ENCODE measurements at places on chromosomes 1 and 21.

DNA sequence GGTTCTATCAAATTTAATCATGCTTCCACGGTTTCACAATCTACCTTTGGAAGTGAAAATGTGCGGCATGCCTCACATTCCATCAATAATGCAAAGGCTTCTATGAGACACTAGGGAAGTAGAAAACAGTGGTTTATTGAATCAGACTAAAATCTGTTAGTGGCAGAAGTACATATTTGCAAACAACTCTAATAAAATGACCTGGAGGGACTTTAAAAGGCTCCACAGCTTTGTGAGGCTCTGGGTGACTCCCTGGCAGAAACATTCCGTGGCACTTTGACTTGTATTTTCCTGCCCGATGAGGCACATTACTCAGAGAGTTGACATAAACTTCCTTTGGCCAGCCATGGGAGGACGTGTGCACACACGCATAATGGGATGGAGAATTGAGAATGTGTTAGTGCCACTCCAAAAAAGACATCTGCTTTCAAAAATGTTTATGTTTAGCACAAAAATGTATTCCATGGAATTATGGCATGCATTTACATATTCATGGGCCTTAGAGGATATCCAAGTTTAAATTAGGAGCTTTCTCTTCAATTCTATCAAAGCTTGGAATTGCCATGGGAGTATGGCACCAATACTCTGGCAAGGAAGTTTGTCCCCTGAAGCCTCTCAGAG lies 60.0 kb upstream of the SSX2IP start:
- no peak for DNase-seq

- no peak for DNase-seq
These were observed 6.9 kb upstream of the GALE start for GRCh38 chr1:23807453-23807852.

DNA sequence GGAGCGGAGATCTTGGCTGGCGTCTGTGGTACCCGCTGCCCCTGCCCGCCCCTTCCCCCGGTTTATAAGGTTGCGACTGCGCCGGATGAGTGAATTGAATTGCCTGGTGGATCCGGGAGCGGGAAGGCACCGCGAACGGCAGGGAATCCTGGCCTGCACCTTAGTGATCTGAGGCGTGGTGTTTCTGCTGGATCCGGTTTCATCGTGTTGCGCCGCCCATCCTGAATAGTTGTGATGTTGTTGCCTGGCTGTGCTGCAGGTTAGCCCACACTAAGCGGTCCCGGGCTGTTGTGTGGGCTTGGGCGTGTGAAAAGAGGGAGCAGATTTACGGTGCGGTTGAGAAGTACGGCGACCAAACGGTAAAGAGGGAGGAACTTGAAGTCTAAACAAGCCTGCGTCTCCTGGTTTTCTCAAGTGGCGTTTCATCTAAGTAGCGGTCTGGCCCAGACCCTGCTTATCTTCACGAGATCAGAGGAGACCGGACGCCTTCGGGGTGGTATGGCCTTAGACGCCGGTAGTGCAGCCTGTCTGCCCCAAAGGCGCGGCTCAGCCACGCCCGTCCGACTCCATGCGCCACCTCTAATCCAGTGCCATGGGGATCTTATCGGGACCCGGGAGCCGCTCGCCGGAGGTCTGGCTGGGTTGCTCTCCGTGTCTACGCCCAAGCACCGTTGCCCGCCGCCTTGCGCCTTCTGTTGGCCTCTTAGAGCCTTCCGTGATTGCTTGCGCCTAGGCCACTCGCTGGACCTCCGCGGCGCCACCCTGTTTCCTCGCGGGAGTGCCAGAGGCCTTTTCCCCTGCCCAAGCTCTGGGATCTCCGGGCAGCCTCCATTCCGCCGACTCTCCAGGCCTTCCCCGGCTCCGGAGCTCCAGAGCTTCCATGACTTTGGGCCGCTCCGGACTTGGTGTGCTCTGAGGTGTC lies 87.5 kb upstream of the RHOU start:
- peak; percentile 51 for DNase-seq

- DNase-seq, result no peak
These were observed 3.1 kb downstream of the BCAN start for GRCh38 chr1:156645056-156645455.

GRCh38 chr1:203153051-203153988 lies 22.3 kb downstream of the MYBPH start:
- no peak for DNase-seq

- no peak for DNase-seq
These were observed 22.8 kb downstream of the ATP5PO start for GRCh38 chr21:33892853-33893252.

DNA sequence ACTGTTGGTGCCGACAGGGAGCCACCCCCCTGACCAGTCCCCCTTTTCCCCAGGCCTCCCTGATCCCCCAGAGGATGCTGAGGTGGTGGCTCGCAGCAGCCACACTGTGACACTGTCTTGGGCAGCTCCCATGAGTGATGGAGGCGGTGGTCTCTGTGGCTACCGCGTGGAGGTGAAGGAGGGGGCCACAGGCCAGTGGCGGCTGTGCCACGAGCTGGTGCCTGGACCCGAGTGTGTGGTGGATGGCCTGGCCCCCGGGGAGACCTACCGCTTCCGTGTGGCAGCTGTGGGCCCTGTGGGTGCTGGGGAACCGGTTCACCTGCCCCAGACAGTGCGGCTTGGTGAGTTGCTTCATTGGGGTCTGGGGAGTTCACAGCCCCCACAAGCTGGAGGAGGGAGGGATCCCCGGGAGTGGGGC lies 89.2 kb downstream of the TRIM11 start:
- no peak for DNase-seq

DNA sequence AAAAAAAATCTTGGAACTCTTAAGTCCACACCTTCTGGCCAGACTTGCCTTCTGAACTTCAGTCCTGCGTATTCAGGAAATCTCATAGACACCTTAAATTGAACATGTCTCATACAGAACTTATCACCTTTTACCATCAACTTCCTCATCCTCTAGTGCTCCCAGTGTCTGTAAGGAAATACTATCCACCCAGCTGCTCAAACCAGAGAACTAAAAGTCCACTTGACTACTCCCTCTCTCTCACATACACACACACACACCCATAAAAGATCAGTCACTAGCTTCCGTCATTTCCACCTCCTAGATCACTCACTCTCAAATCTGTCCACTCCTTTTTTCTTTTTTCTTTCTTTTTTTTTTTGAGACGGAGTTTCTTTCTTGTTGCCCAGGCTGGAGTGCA lies 10.9 kb upstream of the CAP1 start:
- no peak for DNase-seq

DNA sequence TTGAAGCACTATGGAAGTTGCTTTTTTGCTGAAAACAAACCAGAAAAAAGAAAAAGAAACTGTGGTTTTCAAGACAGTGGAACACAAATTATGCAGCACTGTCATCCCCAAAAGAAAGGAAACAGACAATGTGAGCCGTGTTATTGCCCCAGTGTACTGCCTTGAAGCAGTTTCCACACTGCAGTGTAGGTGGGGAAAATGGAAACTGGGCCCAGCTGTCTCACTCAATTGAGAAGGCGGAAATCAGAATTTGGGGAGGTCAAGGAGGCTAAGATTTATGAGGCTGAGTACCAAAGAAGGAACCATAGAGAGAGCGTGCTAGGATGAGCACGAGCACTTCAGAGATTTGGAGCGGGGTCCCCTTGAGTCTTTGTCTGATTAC lies 55.5 kb downstream of the MPZL1 start:
- DNase-seq, result no peak

DNA sequence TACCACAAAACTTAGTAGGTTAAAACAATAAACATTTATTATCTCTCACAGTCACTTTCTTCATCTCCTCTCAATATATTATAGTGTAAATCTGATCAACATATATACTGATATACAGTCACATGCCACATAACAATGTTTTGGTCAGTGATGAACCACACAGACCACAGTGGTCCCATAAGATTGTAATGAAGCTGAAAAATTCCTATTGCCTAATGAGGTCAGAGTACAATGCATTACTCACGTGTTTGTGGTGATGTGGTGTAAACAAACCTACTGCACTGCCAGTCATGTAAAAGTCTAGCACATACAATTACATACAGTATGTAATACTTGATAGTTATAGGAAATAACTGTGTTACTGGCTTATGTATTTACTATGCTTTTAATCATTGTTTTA lies 30.1 kb downstream of the OLFML3 start:
- DNase-seq, result no peak

Data from right forelimb (tissue), 1 donor.